Stimulated activated CD8-positive, alpha-beta memory T cell treated with anti-CD3 and anti-CD28 coated beads, Interleukin-2, amount 100 ng/mL, for 1 hour (primary cell): ENCODE measurements at places on chromosomes 6 and 20.
A peak's percentile ranks its signal among the peaks of the same experiment; 100 is the strongest.

DNA sequence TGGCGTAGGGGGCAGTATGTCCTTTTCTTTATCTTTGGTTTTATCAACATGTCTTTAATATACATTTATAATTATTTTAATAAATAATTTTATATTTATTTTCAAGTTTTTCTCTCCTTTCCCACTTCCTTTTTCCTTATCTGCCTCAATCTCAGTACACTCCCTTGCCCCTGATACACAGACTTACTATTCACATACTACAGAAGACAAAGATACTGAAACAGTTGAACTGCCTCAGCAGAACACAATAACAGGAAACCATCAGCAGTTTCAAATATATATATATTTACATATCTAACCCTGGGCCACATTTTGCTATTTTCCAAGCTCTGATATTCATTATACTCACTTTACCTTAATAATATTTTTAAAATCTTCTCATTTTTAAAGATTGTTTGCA, 19.8 kb downstream of the IBTK start:
- DNase-seq = no peak

DNA sequence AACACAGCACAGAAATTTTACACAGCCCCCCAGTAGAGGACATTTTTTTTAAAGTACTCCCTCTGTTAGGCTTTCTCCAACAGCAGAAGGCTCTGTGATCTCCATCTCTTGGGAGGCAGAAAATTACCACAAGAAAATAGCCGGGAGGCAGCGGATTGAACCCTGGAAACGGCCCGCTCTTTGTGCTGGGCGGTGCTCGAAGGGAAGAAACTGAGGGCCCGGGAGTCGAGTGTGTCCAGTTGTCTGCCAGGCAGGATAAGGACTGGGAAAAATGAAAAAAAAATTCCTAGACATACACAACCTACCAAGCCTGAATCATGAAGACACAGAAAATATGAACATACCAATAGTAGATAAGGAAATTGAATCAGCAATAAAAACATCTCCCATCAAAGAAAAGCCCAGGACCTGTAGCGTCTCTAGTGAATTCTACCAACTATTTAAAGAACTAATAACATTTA, 31.5 kb downstream of the POM121L2 start:
- no peak for DNase-seq

- no peak for DNase-seq
Measured at GRCh38 chr6:97864366-97864765, 581.4 kb upstream of the MMS22L start.

- DNase-seq = peak; percentile 61
Measured at GRCh38 chr6:26216886-26217713, 129.9 kb downstream of the HFE start.

DNA sequence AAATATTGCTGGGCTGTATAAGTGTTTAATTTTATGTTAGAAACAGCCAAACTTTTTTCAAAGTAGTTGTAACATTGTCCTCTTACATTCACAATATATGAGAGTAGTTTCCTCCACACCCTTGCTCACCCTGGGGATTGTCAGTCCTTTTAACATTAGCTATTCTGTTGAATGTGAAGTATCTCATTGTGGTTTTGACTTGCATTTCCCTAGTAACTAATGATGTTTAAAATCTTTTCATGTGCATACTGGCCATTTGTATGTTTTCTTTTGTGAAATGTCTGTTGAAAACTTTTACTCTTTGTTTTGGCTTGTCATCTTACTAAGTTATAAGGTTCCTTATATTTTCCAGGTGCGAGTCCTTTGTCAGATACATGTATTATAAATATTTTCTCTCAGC, 32.9 kb downstream of the TRIM38 start:
- DNase-seq = no peak

DNA sequence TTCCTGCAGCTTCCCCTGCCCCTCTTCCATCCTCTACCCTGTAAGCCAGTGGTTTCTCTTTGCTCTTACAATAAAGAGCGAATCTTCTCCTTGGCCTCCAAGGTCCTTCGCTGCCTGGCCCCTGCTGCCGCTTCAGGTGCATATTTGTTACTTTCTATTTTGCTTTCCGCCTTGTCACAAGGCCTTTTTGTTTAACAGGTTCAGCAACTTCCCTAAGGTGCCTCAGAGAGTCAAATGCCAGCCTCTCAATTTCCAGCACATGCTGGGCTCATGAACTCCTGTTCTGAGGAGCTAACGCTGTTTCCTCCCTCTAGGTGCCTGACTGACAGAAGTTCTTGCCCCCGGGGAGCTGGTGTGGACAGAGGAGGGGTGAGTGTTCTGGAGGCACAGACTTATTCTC, 42.4 kb upstream of the EPB41L1 start:
- no peak for DNase-seq

- DNase-seq = no peak
Measured at GRCh38 chr20:51705400-51705799, 62.8 kb downstream of the ATP9A start.

DNA sequence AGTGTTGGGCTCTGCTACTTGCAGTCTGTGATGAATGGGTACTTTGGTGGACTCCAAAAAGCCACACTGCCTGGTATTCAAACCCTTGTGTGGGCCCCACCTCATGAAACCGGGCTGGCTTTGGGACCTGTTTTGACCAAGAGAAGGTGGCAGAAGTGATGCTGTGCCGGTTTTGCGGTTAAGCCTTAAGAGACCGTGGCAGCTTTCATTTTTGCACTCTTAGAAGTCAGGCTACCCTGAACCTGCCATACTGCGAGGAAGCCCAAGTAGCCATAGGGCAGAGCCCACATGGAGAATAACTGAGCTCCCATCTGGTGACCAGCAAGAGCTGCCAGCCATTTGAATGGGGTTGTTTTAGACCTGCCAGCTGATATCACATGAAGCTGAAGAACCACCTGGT, 10.2 kb downstream of the SULF2 start:
- DNase-seq = no peak

GRCh38 chr20:62413025-62413570, 6.0 kb upstream of the CABLES2 start:
- DNase-seq = no peak

DNA sequence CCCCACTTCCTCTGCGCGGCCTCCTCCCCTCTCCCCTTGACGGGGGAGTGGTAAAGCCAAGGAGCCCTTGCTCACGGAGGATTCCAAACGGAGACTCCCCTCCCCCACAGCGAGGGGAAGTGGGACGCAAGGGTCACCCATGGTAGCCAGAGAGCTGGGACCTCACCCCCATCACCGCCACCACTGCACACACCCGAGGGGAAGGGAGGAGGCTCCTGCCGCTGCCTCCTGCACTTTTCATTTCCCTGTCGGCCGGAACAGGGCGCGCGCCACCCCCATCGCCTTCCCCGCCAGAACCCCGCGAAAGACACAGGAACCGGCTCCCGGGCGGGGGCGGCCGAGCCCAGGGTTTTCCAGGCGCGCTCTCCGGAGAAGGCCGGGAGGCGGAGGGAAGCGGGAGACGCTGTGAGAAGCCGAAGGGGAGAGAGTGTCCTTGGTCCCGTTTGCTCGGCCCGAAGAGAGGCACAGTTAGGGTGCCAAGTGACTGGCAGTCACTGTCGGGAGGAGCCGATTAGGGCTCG, 789 bp downstream of the CCND3 start:
- DNase-seq = no peak

DNA sequence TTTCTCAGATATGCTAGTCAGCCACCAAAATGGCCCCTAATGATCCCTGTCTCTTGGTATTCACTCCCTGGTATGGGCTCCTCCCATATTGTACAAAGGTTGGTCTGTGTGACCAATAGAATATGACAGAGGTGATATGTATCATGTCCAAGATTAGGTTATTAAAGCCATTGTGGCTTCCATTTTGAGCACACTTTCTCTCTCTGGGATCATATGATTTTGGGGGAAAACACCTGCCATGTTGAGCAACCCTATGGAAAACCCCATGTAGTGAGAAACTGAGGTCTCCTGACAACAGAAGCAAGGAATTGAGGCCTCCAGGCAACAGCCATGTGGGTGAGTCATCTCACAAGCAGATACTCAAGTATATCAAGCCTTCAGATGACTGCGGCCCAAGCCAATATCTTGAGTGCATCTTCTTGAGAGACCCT, 7.1 kb upstream of the ZNF318 start:
- no peak for DNase-seq

DNA sequence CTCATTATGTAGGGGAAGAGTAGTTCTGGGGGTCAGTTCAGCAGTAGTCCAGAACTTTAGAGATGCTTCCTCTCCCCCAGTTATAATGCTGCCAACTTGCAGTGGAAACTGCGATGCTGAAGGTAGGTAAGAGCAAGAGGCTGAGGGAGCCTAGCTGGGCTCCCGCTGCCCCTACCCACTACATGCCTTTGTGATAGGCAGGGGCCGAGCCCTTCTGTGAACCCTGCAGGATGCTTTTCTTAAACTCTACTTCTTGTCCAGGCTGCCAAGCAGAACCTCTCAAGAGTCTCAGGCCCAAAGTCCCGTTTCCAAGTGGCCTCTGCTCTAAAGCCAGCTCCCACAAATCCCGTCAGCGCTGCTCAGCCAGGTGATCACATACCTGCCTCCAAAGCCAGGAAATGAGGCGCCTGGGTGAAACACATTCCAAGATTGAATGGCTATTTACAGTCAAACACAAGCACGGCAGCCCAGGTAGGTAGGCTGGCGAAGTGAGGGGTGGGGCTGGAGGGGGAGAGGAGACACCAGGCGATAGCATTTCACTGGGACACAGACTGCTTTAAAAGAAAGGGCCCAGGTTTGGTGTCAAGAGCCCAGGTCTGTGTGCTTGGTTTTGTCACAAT, 150.7 kb downstream of the CD24 start:
- no peak for DNase-seq

DNA sequence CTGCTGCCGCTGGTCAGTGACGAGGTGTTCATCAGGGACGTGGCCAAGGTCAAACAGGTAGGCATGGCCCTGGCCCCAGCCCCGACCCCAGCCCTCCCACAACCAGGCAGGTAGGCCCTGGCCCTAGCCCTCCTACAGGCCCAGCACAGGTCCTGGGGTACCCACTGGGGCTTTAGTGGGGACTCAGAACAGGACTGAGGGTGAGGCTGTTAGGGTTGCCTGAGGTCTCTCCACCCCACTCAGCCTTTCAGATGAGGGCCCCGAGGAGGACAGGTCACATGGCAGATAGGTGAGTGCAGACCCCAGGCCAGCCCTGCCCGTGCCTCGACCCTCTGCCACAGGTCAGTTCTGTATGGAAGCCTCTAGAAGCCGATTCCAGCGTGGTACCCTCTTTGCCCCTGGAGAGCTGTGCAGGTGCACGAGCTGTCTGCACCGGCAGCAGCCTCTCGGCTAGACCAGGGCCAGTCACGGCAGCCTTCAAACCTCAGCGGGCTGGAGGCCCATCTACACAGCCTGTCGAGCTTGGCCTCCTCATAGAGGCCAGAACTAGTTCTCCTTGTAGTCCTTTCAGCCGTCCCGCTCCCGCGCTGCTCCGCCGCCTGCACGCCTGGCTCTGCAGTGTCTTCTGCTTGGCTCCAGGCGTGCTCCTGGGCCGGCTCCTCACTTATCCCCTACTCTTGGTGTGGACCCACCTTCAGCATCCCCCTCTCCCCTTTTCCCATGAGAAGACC, 35.5 kb downstream of the PYGB start:
- no peak for DNase-seq

DNA sequence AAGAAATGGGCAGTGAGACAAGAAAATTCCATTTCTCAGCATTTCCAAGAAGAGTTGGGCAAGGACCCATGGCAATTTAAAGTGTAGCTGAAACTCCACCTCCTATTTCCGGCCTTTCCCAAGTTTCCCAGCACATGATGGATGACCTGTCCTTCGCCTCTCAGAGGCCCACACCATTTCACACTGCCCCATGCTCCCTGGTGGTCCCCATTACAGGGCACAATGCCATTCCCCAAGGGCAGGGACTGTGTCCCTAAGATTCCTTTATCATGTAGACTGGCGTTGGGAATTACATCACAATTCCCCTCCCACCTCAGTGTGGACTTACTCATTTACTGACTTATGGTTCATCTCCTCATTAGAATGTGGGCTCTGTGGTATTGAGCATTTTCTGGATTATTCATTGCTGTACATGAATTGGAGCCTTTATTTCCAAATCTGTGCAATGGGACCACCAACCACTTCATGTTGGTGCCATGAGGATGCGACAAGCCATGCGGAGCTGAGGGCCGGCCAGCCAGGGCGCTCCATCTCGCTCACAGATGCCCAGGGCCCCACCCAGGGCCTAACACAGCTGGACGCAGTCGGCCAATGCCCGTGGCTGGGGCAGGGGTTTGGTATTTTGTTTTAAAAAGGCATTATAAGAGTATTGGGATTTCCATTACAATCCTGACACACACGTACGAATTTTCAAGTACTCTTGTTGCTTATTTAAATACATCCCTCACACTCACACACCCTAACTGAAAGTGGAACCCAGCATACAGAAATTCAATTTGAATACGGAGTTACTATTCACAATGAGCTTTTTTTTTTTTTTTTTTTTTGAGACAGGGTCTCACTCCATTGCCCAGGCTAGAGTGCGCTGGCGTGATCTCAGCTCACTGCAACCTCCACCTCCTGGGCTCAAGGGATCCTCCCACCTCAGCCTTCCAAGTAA, 5.4 kb downstream of the ACSS1 start:
- no peak for DNase-seq

DNA sequence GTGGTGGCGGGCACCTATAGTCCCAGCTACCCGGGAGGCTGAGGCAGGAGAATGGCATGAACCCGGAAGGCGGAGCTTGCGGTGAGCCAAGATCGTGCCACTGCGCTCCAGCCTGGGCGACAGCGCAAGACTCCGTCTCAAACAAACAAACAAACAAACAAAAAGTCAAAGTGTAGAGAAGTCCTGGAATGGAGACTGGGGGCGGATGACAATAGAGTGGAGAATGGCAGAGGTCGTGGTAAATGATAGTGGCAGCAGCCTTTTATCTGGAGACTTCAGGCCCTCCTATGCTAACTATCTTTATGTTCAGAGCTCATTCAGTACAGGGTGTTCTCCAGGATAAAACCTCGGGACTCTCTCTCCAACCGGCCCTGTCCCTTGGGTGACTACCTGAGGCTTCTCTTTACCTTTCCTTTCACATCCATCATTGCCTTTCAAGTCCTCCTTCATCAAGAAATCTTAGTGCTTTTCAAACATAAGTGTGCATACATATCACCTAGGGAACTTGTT, 1.4 kb upstream of the FKBPL start:
- DNase-seq = no peak

DNA sequence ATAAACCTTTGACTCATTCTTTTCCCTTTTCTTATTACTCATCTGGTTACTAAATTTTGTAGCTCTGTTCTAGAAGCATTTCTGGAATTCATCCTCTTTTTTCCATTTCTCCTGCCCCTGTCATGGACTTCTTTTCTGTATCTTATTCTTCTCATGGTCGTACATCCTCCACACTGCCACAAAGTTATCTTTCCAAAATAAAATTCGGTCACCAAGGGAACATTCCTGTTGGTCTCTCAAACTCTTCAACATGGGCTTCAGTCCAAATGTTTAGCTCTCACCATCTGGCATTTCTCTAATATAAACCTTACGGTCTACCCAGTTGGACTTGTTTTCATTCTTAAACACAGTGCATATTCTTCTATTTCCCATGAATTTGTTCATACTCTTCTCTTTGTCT, 428.8 kb upstream of the ID4 start:
- DNase-seq = no peak

GRCh38 chr20:37853823-37854375, 49.0 kb upstream of the VSTM2L start:
- no peak for DNase-seq
